Left renal pelvis (tissue), 4 donors: ENCODE measurements at places on chromosomes 3 and 15. TPM values are rescaled to one million over a fixed set of nuclear protein-coding genes. Genes with fewer than 3 reads are reported as not detected.

Gene LAMB2
- 394 TPM for polyA plus RNA-seq

Gene TRPM1
- polyA plus RNA-seq: 0.67 TPM

DNA sequence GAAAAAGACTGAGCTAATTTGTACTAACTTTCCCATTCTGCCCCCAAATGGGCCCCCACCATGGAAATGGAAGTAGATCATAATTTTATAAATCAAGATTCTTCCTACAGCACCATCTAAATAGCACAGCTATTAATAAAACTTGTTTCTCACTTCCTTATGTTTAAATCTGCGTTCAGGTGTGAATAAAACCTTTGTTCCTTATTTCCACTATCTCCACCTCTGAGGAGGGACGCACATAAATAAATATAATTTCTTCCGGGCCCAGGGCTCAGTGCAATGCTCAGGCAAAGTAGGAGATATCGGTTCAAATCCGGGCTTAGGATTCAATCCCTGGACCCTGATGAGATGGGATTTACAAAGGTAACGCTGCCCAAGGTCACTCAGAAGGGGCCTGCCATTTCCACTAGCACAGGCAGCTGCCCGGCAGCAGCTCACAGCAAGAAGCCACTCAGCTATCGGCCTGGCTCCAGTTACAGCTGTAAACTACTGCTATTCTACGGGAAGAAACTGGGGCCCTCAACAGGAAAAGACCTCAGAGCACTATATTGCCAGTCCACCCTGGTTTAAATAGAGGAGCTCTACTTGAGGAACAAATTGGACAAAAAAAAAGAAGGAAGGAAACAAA lies 52.5 kb downstream of the FOXP1 start:
- no peak for DNase-seq

Gene FBXW12
- polyA plus RNA-seq: 0.62 TPM

Gene ARPP21
- 1.6 TPM for polyA plus RNA-seq
